ENCODE measurements at places on chromosomes 12 and 14.

- no peak for DNase-seq
These were observed 3.0 kb downstream of the FOXJ2 start for GRCh38 chr12:8035440-8036010.

GRCh38 chr14:47365233-47365632 lies 310.2 kb downstream of the MDGA2 start:
- no peak for DNase-seq

GRCh38 chr14:24051789-24052655 lies at the start of gene CARMIL3:
Gene CARMIL3 (plus strand): TSS chr14:24052009. CDS start chr14:24052154, 145 bp downstream.
- peak; percentile 55 for DNase-seq

GRCh38 chr12:68303850-68304249 lies 28.3 kb downstream of the MDM1 start:
- no peak for DNase-seq

GRCh38 chr12:120720234-120720986 lies 5.2 kb upstream of the ACADS start:
- DNase-seq, result no peak

DNA sequence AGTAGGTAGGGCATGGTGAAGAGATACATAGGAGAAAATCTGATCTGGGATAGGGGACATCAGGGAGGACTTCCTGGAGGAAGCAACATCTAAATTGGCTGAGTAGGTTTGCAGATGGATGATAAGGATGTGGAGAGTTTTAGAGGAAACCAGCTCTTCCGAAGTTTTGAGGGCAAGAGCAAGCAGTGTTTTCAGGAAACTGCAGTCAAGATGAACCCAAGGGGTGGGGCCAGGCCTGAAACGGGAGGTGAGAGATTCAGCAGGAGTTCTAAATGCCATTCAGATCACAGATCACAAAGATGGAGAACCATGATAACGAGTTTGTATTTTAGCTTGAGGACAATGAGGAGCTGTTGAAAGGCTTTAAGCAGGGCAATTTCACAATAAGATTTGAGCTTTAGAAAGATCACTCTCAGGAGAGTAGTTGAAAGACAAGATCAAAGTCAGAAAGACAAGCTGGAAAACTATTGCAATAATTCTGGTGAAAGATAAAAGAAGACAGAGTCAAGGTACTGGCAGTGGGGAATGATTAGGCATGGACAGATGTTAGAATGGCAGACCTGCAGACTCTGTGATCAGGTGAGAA lies 70.1 kb upstream of the PLXNC1 start:
- DNase-seq, result no peak

GRCh38 chr12:46391630-46392029 lies 19.1 kb upstream of the SLC38A2 start:
- DNase-seq, result no peak

DNA sequence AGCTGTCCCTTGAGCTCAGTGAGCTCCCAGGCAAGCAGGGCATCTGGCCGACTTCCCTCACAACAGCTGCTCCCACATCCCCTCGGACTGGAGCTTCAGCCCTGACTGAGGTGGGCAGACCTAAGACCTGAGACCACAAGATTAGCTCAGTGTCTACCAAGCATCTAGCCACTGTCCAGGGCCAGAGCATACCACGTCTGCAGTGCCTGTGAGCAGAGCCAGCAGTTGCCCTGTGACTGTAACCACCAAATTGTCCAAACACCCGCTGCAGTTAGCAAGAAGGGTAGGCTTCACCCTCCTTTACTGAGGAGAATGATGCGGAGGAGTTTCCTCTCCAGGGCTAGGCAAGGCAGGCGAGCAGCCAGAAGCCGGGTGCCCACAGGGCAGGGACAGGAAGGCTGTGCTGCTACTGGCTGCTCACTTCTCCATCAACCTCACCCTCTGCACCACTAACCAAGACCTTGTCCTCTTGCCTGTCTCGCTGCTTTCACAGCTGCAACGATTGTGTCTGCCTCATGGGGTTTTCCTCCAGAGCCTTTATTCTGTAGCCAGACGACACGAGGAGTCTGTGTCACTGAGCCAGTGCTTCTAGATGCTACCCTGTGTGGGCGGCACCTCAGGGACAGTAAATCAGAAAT lies 53.9 kb downstream of the ANAPC7 start:
- peak; percentile 9 for DNase-seq

- no peak for DNase-seq
These were observed 271.6 kb downstream of the NPAS3 start for GRCh38 chr14:33210311-33210710.

- peak; percentile 58 for DNase-seq
These were observed at the start of gene DENND5B for GRCh38 chr12:31590642-31591379. Gene DENND5B (minus strand): TSS chr12:31591136. CDS start chr12:31590832, 304 bp downstream.
